ENCODE measurements at places on chromosomes 1 and 21.
A peak's percentile ranks its signal among the peaks of the same experiment; 100 is the strongest.

- no peak for DNase-seq
Measured at GRCh38 chr1:21955501-21956281, 18.6 kb upstream of the HSPG2 start.

DNA sequence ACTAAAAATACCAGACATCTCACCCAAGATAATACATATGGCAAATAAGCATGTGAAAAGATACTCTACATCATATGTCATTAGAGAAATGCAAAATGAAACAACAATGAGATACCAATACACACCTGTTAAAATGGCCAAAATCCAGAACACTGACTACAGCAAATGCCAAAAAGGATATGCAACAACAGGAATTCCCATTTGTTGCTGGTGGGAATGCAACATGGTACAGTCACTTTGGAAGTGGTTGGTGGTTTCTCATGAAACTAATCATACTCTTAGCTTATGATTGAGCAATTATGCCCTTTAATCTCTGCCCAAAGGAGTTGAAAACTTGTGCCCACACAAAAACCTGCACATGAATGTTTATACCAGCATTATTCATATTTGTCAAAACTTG is 6.4 kb upstream of the RGS2 start:
- no peak for DNase-seq

- no peak for DNase-seq
Measured at GRCh38 chr1:36989241-36989640, 45.1 kb downstream of the GRIK3 start.

- peak; percentile 86 for DNase-seq
Measured at GRCh38 chr1:95086949-95087533, 14.3 kb upstream of the ALG14 start.

- DNase-seq: no peak
Measured at GRCh38 chr1:160394673-160395072, 5.7 kb upstream of the VANGL2 start.

GRCh38 chr1:54581621-54582035 is 33.6 kb downstream of the ACOT11 start:
- peak; percentile 81 for DNase-seq

All from stromal cell of bone marrow (primary cell).